ENCODE measurements at places on chromosomes 7 and 10.
A peak's percentile ranks its signal among the peaks of the same experiment; 100 is the strongest.

DNA sequence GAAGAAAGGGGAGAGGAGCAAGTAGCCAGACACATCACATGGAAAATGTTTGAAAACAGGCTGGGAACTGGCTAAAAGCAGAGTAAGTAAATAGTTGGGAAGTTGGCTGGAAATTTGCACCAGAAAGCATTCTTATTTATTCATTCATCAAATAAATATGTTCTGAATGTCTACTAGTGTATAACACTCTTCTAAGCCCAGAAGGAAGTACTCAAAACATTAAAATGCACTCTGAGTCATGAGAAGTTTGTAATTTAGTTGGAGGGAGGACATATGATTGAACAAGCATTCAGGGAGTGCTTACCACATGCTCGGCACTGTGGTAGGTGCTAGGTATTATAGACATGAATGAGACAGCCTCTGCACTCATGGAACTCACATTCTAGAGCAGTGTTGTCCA is 37.0 kb upstream of the CNNM1 start:
- DNase-seq = no peak

GRCh38 chr10:93364966-93365365 is 117.2 kb downstream of the MYOF start:
- no peak for DNase-seq

DNA sequence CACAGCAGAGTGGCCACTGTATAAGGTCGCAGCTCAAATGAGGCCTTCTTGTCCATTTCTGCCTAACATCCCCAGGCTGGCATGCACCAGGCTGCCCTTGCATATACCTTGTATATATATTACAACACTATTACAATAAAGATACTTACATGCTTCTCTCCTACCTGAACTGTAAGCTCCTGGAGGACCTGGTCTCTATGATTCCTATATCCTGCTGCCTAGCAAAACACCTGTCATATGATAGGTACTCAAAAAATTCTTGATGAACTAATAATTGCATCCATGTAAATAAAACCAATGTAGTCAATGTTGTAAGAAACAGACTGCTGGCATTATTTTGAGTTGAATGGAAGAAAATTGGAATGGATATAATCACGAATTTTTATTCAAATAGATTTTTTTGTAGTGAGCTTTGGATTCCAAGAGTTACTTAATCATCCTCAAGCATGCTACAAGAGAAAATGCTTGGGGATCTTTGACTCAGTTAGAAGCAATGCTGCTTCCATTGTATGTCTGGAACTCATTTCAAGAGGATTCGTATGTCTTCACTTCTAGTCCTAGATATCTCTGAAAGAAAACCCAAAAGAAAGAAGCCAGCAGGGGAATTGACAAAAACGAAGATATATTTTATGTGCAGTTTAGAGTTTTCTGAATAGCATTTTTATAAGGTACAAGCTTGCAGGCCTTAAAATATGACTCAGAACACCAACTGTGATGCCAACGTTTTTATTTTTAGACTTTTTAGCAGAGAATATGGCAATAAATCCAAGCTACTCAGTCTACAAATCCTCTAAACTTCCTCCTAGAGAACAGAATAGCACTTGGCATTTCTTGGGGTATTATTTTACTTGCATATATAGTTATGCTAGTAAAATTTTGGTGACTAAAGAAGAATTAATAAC is 53.1 kb downstream of the OSBPL3 start:
- DNase-seq = no peak

DNA sequence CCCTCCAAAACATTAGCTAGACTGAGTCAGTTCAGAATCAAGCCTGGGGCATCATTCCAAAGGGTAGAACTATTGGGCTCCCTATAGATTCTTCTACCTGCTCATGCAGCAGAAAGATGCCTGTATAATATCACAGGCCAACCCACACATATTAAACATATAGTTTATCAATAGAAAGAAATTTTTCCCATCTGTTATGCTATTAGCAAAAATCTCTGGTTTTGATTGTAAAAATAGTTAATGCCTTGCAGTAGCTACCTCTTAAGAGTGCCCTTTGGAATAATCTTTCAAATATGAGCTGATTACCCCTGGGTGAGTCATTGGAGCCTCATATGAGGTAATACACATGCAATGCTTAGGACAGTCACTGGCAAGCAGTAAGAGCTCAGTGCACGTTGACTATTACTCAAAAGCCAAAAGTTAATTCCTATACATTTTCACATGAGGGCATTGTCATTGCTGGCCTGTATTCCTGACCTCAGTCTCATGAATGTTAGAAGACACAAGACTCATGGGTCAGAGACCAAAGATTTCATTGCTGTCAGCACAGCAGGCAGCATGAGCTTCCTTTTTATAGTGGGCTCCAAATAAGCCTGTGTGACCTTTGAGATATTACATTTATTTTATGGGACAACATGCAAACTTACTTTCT is 180.0 kb downstream of the FGFR2 start:
- DNase-seq = no peak

- DNase-seq = no peak
Observed at GRCh38 chr7:45259966-45260646, 102.5 kb downstream of the RAMP3 start.

- DNase-seq = no peak
Observed at GRCh38 chr7:13240349-13240748, 552.9 kb downstream of the ARL4A start.

DNA sequence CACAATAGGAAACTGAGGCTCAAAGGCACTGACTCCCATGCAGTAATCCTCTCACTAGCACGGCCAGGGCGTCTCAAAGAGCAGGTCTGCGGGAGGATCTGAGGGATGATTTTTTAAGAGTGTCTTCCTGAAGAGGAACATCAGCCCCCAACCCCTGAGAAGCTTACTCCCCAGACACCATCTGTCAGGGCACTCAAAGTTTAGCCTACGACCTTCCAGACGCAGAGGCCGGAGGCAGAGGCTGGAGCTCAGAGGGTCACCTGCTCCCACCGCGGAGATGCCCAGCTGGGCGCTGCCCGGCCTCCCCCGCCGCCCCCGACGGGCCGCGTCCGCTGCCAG is 1.7 kb downstream of the ZNF777 start:
- DNase-seq = no peak

GRCh38 chr7:1883834-1884582 is 213.9 kb downstream of the ELFN1 start:
- no peak for DNase-seq

DNA sequence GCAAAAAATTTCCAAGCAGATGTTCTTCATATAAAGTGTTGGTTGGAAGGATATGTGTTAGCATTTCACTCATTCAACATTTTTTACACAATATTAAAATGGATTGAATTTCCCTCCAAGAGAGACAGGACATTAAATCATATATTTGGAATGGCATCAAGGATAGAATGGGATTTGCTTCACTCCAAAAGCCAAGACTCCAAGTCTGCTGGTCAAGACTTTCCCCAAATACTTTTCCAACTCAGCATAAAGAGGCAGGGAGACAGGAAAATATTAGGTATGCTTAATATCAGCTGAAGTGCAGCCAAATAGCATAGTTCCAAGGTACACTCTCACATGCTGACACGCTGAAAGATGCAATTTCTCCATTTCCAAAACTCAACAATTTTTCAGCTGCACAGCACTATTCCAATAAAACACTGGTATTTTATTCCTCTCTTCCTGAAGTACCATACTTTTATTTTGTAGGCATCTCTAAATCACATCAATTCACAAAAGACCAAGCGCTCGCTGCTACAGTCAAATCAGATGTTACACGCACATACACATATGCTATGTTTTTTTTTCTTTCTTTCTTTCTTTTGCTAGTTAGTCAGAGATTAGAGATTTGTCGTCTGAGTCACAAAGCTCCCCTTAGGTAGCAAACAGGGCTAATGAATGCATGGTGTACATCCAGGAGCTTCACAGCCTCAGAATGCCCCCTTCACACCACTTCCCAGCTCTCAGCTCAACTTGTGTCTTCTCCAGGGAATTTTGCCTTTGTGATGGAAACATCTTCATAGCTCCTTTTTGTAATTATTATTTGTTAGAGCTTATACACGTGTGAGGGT is 1033.8 kb upstream of the AUTS2 start:
- DNase-seq = no peak

GRCh38 chr7:47681249-47681810 is 99.4 kb upstream of the TNS3 start:
- no peak for DNase-seq

GRCh38 chr10:6603142-6604125 is 23.4 kb upstream of the PRKCQ start:
- DNase-seq = no peak

DNA sequence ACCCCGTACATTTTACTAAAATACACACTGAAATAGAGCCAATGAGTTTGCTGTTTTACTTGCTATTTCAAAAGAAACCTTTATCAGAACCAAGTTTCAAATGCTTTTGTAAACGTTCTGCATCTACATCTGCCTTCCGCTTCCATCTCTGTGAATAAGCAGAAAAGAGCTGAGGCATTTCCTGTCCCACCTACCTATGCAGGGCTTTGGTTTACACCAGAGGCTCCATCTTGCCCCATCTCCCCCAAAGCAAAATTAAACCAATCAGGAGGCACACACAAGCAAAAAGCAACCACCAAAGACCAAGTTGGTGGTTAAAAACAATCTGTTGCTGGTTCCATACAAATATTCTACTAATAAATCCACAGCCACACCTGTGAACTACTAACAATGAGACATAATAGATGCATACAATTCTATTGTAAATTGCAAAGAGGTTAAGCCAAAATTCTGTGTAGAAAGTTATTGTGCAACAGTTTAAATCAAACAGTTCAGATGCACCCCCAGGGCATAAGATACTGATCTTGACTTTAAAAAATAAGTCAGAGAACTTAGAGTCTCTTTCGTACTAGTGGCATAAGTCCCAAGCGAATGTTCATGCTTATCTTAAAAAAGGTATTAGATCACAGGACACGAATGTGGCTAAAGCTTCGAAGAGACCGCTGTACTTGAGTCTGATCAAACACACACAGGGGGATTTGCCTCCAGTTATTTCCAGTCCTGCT is 83.9 kb downstream of the FGFR2 start:
- no peak for DNase-seq

GRCh38 chr10:13439313-13440184 is 89.3 kb downstream of the BEND7 start:
- DNase-seq = no peak

- no peak for DNase-seq
Observed at GRCh38 chr10:51932530-51932929, 233.1 kb upstream of the CSTF2T start.

- DNase-seq = no peak
Observed at GRCh38 chr10:1726861-1727260, 10.5 kb downstream of the ADARB2 start.

- DNase-seq = no peak
Observed at GRCh38 chr10:51649064-51649463, 50.3 kb downstream of the CSTF2T start.

- peak; percentile 64 for DNase-seq
Observed at GRCh38 chr7:30164567-30164966, 29.8 kb downstream of the MTURN start.

DNA sequence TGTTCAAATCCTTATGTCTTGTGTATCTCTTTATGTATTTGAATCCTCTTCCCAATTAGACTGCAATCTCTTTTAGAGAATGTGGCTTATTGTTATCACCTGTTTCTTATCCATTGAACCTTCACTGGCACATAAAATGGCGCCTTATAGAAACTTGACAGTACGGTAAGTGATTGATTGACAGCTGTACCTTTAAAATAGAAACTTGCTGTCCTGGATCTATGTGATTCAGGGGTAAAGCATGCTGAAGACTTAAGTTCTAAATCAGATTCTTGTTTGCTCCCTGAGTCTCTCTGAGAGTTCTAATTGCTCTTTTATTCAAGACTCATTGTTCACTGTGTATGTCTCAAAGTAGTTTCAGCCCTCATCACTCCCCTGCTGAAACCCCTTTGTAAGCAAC is 91.3 kb downstream of the CACNB2 start:
- no peak for DNase-seq

DNA sequence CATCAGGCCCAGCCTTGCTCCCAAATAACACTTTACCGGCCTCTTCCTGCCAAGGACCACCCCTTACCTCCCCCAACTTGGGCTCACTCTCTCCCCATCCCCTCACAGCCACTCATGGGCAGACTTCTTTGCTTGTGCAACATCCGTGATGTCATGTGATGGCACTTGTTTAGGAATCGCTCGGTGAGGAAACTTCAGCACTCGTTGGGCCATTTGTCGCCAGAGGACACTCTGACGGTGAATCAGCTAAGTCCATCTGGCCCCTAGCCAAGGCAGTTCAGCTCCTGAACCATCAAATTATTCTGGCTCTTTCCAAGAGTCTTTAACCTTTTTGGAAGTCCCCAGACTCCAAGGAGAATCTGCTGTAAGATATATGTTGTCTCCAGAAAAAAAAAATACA is 19.2 kb downstream of the BTBD16 start:
- no peak for DNase-seq

DNA sequence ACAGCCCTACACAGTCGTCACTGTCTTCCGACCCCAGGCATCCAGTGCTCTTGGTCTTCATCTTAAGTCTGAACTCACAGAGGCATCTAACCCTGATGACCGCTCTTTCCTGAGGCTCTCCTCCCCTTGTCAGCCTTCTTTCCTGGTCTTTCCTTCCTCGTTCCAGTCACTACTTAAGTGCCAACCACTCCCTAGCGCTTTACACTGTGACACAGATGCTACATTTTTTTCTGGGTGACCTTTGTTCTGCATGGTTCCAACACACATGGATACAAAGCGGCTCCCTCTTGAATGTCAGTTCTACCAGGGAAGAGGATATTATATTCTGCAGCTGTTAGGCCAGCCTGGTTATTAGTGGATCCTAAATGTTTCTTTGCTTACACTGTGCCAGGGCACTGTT is 12.7 kb downstream of the YWHAG start:
- no peak for DNase-seq

GRCh38 chr10:1301143-1301542 is 245.0 kb downstream of the WDR37 start:
- no peak for DNase-seq

DNA sequence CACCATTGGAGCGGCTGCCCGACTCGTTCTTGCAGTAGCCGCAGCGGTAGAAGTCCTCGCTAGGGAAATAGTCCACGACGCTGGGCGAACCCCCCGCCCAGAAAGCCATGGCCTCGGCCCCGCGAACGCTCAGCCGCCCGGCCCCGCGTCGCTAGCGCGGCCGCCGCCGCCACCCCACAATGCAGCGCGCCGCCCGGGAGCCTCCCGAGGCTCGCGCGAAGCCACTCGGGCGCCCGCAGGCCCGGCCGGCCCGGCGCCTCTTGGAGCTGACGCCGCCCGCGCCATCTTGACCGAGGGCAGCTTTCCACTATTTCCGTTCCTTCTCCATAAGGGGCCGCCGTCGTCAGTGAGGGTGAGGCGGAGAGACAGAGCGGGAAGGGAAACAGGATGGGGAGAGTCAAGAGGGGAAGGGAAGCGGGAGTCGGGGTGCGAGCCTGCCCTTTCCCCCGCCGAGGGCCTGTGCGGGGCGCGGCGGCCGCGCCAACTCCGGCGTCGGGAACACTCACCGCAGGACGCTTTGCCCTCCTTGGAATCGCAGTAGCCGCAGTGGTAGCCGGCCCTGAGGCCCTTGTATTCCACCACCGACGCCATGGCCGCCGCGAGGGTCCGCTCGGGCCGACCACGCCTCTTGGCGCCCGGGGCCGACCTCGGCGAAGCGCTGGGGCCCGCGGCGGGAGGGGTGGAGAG is at the start of gene ATE1:
Gene ATE1, minus strand, starts transcription at position 191 of the 687 bp plus-strand sequence. Its CDS starts 82 bp downstream, at position 109.
- peak; percentile 9 for DNase-seq

- DNase-seq = no peak
Observed at GRCh38 chr7:50676740-50677637, 105.7 kb downstream of the GRB10 start.
